ENCODE measurements at places on chromosomes 7 and 10.

DNA sequence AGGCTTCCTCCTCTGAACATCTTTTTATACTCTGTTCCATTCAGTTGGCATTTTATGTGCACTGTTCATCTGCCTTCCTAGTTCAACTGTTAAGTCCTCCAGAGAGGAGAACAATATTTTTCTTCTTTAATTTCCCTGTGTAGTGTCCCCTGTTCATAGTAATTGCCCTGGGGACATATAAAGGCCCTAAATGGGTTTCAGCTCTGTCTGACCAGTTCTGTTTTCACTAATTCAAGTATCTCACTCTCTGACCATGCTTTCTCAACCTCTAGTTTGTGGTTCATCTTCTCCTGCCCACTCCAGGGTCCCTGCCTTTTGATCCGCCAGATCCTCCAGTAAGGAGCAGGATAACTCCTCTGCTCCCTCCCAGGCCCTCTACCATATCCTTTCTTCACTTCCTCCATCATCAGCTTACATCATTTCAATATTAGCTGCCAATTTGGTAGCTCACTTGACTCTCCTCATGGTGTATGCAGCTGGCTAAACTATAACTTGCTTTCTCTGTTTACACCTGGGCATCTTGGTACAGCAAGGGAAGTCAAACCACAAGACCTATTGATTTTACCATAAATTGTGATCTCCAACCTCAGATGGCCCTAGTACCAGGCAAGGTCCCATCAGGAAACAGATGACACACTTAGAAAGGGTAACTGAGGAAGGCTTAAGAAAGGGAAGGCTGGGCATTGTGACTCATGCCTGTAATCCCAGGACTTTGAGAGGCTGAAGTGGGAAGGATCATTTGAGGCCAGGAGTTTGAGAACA is 17.7 kb upstream of the C10orf67 start:
- DNase-seq, result no peak

GRCh38 chr10:49502358-49502757 is 36.6 kb downstream of the ERCC6 start:
- no peak for DNase-seq

DNA sequence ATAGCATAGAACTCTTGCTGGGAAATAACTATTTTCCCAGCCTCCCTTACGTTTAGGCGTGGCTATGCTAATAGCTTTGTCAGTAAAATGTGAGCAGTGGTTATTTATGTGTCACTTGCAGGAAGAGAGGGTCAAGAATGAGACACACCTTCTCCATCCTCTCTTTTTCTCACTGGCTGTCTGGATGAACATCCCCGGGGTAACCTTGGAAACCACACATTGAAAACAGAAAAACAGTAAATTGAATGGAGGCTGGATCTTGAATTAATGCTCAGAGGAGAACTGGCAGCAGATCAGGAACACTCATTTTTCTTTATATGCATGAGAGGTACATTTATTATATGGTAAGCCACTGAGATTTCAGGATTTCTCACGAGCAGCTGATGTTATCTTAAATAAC is 127.6 kb downstream of the DNAJB9 start:
- DNase-seq, result no peak

- peak; percentile 78 for DNase-seq
Measured at GRCh38 chr10:113854761-113855588, 514 bp downstream of the NHLRC2 start.

Measured in OCI-M1 (cell line).